ENCODE measurements at places on chromosomes 7 and 10.

DNA sequence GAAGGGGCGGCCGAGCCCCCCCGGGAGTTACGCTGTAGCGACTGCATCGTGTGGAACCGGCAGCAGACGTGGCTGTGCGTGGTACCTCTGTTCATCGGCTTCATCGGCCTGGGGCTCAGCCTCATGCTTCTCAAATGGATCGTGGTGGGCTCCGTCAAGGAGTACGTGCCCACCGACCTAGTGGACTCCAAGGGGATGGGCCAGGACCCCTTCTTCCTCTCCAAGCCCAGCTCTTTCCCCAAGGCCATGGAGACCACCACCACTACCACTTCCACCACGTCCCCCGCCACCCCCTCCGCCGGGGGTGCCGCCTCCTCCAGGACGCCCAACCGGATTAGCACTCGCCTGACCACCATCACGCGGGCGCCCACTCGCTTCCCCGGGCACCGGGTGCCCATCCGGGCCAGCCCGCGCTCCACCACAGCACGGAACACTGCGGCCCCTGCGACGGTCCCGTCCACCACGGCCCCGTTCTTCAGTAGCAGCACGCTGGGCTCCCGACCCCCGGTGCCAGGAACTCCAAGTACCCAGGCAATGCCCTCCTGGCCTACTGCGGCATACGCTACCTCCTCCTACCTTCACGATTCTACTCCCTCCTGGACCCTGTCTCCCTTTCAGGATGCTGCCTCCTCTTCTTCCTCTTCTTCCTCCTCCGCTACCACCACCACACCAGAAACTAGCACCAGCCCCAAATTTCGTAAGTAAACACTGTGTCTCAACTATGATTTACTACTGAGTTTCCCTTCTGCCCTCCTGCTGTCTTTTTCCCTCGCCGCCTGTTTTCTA is 666 bp downstream of the NRG3 start:
- no peak for DNase-seq

DNA sequence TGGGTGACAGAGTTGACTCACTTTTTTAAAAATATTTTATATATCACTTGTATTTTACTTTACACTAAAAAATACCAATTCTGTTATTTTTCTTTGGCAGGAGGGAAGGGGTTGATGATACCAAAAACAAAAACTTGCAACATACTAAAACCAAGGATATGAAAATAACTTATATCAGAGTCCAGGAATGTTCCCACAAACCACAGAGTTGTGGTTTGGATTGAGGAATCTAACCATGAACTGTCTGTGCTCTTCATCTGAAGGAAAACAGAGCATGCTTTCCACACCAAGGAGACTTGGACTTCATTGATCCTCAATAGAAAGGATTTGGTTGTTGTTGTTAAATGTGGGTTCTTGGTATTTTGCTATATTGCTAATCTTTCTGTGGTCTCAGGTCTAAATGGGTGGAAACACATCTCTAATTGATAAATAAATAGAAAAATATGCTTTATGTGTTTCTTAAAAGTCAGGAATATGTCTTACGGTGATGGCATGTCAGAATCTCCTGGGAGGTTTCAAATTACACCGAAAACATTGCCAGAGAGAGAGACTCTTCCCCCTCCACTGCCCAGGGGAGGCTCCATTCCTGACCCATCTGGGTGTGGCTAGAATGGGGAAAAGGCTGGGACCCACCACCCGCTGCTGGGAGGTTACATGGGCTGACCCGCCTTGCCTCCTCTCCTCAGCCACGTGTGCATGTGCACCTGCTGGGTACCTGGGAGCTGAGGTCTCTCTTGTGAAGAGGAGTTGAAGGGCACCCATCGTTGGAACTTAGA is 46.9 kb upstream of the STK17A start:
- DNase-seq = no peak

GRCh38 chr7:31478721-31479120 is 35.2 kb upstream of the ITPRID1 start:
- no peak for DNase-seq

- DNase-seq = no peak
These were observed 492 bp downstream of the COG5 start for GRCh38 chr7:107563081-107563774.

GRCh38 chr7:90262438-90262837 is 17.5 kb downstream of the CFAP69 start:
- DNase-seq = no peak

GRCh38 chr7:56115852-56116538 is at the start of gene NUPR2:
Gene NUPR2, minus strand, starts transcription at chr7:56116417. Its CDS starts 103 bp downstream, at chr7:56116314.
- no peak for DNase-seq

DNA sequence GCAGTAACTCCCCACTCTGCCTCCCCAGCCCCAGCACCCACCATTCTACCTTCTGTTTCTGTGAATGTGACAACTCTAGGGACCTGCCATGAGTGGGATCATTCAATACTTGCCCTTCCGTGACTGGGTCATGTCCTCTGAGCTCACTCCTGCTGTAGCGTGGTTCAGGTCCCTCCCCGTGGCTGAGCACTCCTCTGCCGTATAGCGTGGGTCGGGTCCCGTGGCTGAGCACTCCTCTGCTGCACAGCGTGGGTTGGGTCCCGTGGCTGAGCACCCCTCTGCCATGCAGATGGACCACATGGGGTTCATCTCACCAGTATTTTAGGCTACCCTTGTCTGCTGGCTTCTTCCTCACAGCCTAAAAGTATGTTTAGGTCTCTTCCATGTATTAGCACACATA is 43.0 kb downstream of the INSIG1 start:
- DNase-seq = no peak

GRCh38 chr7:39504963-39505362 is 61.2 kb upstream of the YAE1 start:
- no peak for DNase-seq

GRCh38 chr10:125824736-125825135 is 1.4 kb downstream of the BCCIP start:
- no peak for DNase-seq

- no peak for DNase-seq
These were observed 103.9 kb downstream of the CDK6 start for GRCh38 chr7:92732316-92733036.

GRCh38 chr10:32068569-32068968 is 12.3 kb upstream of the KIF5B start:
- no peak for DNase-seq

DNA sequence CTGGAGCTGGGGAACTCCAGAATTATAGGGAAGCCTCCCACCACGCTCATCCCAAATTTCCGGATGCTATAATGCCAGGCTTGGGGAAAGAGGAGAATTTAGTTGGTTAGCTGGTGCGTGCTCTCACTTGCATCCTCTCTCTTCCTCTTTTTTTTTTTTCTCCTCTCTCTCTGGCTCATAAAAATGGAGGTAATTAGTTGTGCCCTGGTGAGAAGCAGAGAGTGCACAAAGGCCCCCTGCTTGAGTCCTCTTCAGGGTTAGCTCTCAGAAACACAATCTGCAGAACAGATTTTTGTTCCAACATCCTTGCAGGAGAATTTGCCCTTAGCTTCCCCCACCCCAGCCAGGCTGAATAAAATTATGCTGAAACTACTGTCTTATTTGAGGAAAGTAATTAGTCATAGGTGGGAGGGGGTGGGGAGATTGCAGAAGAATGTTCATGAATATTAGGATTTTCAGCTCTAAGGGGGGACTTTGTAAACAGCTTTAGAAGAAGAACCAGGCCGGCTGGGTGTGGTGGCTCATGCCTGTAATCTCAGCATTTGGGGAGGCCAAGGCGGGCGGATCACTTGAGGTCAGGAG is 7.6 kb downstream of the SERPINE1 start:
- no peak for DNase-seq

- no peak for DNase-seq
These were observed 47.3 kb upstream of the BPGM start for GRCh38 chr7:134599371-134599770.

GRCh38 chr7:139730746-139731612 is 46.8 kb downstream of the HIPK2 start:
- DNase-seq = no peak

- no peak for DNase-seq
These were observed 5.7 kb downstream of the AUTS2 start for GRCh38 chr7:69603937-69604494.

DNA sequence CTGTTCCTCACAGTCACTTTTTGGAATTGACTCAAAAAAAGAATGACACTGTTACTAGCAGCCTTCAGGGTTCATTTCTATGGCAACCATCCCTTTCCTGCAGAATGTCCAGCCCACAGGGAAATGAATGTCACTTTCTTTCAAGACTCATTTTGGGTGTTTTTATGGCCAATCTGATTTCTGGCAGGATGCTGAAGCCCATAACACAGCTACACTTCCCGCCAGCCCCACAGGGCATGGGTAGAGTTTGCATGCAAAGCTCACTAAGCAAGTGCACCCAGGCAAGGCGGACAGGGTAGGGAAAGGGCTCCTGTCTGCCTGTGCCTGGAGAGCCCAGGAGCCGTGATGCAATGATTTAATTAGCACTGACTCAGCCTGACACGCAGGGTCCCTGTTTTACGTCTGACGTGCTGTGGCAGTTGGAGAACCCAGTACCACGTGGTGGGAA is 26.1 kb upstream of the GPAM start:
- DNase-seq = no peak

DNA sequence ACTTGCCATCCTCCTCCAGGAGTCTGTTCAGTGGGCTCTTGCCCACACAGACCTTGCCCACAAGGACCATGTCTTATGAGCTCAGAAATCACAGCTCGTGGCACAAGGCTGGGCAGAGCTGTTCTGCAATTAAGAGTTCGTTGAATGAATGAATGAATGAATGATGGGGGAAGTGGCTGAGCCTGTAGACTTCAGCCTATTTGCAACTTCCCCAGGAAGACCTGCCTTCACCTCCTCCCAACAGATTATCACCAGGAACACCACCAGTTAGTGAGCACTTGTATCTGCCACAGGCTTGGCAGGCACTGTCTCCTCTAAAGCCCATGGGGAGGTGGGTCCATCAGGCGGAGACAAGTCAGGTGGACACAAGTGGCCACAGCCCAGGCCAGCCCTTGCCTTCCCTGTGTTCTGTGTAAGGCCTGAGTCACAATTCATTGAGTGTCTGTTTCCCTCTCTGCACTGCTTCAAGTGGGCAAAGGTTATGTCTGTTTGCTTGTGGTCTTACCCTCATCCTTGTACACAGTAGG is 1.8 kb upstream of the FGF8 start:
- DNase-seq = no peak

- DNase-seq = no peak
These were observed 50.1 kb upstream of the CRTAC1 start for GRCh38 chr10:98080494-98080893.

DNA sequence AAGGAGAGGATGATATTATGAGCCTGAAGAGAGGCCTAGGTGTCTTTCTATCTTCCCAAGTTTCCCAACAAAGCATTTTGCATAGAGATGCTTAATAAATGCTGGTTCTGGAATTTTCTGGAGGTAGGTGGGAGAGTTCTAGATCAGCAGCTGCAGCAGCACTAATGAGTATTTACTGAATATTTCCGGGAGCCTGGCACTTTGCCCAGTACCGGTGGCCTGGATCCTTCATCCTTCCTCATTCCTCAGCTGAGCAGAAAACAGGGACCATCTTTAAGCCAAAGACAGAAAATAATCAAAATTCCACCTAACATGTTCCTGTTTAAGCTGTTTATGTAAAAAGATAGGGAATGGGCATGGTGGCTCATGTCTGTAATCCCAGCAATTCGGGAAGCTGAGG is 813.2 kb upstream of the AUTS2 start:
- no peak for DNase-seq

GRCh38 chr7:95976369-95977060 is 204.2 kb downstream of the DYNC1I1 start:
- DNase-seq = no peak

DNA sequence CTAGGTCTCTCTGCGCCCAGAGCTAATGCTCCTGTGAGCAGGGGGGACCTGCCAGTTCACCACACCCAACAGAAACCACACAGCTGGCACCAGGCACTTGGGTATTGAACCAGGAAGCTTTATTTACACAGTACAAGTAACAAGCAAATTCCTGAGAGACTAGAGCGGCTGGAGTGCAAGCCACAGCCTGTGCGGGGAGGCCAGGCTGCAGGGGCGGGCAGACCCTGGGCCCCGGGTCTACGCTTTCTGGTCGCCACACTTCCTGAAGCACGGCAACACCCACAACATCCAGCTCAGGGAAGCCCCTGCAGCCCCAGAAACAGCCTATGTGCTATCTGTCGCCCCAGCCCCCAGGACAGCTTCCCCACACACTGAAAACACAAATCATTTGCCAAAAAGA is 125.0 kb downstream of the FAM53B start:
- no peak for DNase-seq

GRCh38 chr10:84820120-84820519 is 491.7 kb downstream of the CCSER2 start:
- no peak for DNase-seq

GRCh38 chr7:12771378-12771877 is 84.0 kb downstream of the ARL4A start:
- DNase-seq = peak; percentile 37

- no peak for DNase-seq
These were observed 19.6 kb downstream of the PTPRE start for GRCh38 chr10:127926455-127926854.

GRCh38 chr10:13481690-13482089 is 47.1 kb downstream of the BEND7 start:
- no peak for DNase-seq

- no peak for DNase-seq
These were observed 362.0 kb downstream of the ZNF248 start for GRCh38 chr10:37495415-37495814.

DNA sequence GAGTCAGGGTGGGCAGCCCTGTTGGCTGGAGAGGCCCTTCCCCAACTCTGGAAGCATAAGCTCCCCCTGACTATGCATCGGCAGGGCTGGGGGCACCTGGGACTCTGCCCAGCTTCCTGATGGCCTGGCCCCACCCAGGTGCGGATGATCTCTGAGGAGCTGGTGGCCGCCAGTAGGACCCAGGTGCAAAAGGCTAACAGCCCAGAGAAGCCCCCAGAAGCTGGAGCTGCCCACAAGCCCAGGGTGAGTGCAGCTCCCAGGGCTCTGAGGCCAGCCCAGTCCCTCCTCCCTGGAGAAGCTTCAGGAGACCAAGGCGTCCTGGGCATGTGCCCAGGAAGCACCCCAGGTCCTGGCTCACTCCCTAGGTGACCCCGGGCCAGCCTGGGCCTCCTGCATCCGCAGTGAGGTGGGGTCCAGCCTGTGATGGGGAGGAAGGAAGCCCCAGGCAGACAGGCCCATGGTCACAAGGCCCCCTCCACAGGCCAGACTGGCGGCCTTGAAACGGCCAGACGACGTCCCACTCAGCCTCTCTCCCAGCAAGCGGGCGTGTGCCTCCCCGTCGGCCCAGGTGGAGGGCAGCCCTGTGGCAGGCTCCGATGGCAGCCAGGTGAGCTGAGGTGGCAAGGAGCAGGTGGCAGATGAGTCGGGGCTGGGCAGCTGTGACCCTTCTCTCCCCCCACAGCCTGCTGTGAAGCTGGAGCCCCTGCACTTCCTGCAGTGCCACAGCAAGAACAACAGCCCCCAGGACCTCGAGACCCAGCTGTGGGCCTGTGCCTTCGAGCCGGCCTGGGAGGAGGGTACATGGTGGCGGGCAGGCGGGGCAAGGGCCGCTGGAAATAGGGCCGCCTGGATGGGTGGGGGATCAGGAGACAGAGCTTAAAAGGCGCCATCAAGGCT is 3.0 kb downstream of the LRWD1 start:
- DNase-seq = no peak

- no peak for DNase-seq
These were observed 52.5 kb upstream of the SEPTIN7 start for GRCh38 chr7:35748371-35748770.

GRCh38 chr7:89183712-89184111 is 388.2 kb upstream of the TEX47 start:
- no peak for DNase-seq

GRCh38 chr7:134287916-134288659 is 28.6 kb downstream of the SLC35B4 start:
- no peak for DNase-seq

All from left renal pelvis (tissue), 4 donors.